ENCODE measurements at places on chromosomes 7 and 10.

DNA sequence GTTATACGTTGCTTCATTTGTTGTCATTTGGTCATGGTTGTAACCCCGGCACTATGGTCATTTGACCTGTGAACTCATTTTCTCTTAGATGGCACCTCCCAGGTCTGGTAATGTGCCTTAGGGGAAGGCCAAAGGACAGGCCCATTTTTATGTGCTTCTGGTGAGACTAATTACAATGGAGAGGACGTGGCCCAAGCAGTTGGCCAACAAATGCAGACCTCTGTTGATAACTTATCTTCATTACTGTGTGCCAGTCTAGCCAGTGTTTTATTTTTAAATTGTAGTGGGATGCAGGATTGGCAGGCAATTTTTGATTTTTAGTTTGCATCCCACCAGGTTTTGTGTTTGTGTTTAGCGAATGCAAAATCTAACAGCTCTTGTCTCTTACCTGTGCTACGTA lies 321.5 kb upstream of the AKR1E2 start:
- no peak for DNase-seq

DNA sequence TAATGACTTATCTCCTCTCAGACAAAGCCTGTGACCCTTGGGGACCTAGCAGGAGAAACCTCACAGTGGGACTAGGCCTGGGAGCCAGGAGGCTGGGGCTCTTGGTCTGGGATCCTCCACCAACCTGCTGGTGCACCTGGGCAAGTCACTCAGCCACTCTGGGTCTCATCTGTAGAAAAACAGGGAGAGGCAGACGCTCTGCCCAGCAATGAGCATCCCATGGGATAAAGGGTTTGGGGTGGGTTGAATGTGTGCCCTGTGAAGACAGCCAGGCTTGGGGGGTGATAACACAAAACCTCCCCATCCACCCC lies 81.6 kb downstream of the ZMIZ1 start:
- DNase-seq, result no peak

- DNase-seq, result no peak
These were observed 163.5 kb upstream of the NEBL start for GRCh38 chr10:21060626-21061025.

- no peak for DNase-seq
These were observed 163.7 kb downstream of the SRPK2 start for GRCh38 chr7:105224884-105225651.
